ENCODE measurements at places on chromosomes 11 and 22.

DNA sequence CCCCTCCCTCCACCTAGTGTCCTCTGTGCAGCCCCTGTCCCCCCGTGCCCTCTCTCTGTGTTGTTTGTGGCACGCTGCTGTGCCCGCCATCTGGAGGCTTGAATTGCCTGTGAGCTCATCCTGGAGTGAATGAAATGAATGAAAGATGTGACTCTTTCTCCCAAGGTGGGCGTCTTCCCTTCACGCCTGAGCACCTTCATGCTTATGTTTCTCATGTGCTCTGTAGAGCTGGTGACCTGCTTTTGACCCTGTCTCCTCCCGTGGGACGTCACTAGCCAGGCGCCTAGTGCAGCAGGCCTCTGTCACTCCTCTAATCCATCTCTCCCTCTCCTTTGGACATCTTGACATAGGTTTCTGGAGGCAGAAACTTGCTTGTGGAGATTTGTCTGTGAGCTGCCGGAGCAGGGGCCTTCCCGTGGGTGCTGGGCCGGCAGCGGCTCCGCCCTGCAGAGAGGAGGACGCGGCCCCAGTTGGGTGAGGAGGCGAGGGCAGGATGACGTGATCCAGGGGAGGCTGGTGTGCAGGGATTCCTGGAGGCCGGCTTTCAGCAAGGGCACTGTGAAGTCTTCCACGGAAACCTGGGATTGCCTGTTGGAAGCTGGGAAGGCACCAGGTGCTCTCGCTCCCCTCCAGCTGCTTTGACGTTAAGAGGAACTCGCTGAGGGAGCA is 40.6 kb downstream of the MUC6 start:
- DNase-seq = no peak

- no peak for DNase-seq
These were observed 36.3 kb downstream of the ETS1 start for GRCh38 chr11:128551058-128551457.

GRCh38 chr11:83773950-83774880 is 488.0 kb upstream of the CCDC90B start:
- DNase-seq = no peak

DNA sequence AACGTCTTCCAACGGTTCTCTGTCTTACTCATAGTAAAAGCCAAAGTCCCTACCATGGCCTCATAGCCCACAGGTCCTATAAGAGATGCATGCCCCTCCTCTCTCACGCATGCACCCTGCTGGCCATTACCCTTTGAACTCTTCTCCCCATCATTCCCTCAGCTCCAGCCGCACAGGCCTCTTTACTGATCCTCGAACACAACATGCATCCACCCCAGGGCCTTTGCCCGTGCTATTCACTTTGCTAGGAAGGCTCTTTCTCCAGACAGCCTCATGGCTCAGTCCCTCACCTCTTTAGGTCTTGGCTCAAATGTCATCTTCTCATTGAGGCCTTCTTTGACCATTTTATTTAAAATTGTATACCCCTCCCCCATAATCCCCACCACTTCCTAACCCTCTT is 7.5 kb downstream of the AP1B1 start:
- DNase-seq = no peak

GRCh38 chr22:40679249-40679963 is at the start of gene MCHR1:
Gene MCHR1 (plus strand): TSS chr22:40679484. CDS start chr22:40679653, 169 bp downstream.
- DNase-seq = no peak

DNA sequence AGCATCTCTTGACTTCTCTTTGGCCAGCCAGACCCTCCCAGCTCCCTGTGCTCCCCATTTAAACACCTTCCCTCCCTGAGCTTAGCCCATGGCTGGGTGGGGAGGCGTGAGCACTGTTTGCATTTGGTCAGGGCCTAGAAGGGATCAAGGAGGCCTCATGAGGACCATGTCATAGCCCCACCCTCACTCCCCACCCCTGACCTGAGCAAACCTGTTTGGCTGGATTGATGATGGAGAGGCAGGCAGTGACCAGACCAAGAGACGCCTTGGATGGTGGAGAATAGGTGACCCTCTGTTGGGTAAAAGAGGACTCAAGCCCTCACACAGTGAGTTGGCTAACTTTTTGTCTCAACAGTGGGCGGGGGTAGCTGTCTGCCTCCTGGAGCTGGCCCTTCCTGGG is 49.9 kb downstream of the ST3GAL4 start:
- no peak for DNase-seq

DNA sequence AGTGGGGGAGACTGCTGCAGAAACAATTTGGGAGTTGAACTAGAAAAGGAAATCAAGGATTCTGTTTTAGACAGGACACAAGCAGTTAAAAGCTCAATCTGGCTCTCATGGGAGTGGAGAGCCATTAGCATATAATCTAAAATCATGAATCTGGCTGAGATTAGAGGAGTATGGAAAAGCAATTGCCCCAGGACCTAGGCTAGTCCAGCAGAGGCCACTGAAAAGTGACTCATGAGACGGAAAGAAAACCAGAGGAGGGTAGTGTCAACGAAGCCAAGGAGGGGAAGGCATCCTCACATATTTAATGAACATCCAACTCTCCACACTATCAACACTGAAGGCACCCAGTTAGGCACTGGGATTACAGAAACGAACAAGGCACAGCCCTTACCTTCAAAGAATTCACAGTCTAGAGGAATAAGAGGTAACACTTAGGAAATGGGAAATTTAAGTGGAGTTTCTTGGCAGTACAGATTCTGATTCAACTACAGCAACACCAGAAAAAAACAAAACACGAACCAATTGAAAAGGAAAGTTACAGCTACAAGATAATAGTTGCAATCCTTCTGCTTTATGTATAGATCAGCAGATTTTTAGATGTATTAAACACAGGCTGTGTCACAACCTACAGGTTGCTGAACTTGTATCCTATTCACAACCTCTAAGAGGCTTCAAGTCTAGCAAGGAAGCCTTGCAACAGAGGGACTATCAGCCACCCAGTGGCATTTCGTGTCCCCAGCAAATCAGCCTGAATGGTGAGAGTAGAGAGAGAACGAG is 43.7 kb upstream of the CHST1 start:
- DNase-seq = no peak

DNA sequence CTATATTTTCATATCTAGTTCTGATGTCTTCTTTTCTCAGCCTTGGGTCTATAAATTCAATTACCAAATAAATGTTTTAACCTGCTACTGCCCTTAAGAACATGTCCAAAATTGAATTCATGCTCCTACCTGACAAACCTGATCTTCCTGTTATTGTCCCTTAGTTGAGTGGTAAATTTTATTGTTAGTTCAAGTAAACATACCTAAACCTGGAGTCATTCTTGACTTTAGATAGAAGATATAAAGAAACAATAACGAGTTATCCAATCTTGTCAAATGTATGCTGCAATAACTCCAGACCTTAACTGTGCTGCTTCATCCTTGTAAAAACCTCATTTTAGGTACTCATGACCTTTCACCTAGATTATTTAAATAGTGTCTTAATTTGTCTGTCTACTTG is 34.6 kb upstream of the SC5D start:
- DNase-seq = no peak

Data from immature natural killer cell (primary cell).